EL (cell line): ENCODE measurements at places on chromosomes 3 and 15.

DNA sequence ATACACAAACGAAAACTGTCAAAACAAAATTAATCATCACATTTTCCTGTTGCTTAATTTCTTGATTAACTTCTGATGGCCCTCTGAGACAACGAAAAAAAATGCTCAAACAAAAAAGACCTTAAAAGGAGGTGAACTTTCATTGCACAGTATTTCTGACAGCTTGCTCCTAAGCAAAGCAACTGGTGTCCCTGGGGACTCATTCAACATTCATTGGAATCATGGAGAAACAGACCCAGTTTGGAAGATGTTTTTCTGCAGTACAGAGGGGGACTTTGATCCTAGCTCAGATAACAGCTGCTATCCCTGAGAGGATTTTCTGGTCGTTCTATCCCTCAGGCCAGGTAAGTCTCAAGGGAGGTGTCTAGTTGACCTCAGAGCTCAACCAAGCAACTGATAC, 378.7 kb upstream of the ATP11B start:
- DNase-seq: no peak

DNA sequence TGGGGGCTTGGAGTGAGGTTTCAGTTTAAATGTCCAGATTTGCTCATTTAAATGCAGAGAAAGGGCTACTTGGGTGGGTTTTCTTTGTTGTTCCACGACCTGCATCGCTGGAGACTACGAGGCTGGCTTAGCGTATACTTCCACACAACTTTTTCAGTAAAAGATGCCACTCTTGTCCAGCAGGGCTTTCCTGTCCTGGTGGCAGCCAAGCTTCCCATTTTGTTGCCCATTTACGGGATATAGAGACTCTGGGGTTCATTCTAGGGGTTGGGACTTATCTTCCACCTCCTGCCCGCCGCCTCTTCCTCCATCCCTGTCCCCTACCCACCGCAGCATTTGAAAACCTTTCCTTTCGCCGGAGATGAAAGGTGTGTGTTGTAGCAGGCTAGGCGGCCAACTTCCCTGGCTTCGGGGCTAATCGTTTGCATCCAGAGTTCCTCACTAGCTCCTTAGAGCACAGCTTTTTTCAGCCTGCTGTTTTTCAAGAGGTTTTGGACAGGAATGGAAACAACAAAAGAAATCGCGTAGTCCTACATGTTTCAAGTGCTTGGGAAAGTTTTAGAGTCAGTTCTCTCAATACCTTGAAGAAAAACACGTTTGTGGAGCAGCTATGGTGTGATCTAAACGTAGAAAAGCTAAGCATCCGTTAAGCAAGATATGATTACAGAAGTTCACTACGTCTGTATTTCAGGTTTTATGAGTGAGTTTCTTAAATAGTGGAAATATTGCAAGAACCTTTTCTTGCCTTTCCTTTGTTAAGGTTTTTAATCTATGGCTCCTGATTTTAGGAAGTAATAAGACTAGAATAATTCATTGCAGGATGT, 843 bp downstream of the CHRNA5 start:
- peak; percentile 44 for DNase-seq

GRCh38 chr3:49882166-49882565, 12.5 kb upstream of the CAMKV start:
- DNase-seq: no peak

GRCh38 chr3:23752126-23752525, 53.6 kb upstream of the UBE2E1 start:
- peak; percentile 41 for DNase-seq

- peak; percentile 95 for DNase-seq
Observed at GRCh38 chr15:73982222-73982962, 9.7 kb downstream of the STOML1 start.

GRCh38 chr15:101244036-101244781, 7.6 kb downstream of the CHSY1 start:
- DNase-seq: no peak

GRCh38 chr3:134328846-134329245, 45.4 kb downstream of the AMOTL2 start:
- DNase-seq: no peak

- DNase-seq: peak; percentile 17
Observed at GRCh38 chr3:146715170-146715569, 110.0 kb upstream of the PLSCR5 start.

DNA sequence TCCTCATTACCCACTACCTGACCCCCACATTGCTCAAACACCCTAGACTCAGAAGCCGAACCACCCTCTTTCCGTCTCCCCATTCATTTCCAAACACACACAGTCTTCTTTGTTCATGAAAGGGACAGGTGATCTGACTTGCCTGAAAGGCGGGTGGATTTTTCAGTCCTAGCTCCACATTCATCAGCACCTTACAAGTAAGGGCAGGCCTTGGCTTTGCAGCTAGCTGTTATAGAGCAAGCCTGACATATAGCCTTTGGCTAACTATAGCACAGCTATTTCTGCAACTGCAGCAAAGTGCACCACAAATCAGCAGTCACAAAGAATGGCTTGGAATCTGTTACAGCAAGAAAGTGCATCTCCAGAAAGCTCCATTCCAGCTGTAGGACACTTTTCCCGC, 139.8 kb downstream of the XXYLT1 start:
- no peak for DNase-seq

- DNase-seq: peak; percentile 69
Observed at GRCh38 chr15:40873694-40874561, at the start of gene RHOV. TSS of gene RHOV (minus strand) at chr15:40874234. CDS start at chr15:40874139, 95 bp downstream.

GRCh38 chr3:135018149-135018923, 223.3 kb downstream of the EPHB1 start:
- DNase-seq: no peak

DNA sequence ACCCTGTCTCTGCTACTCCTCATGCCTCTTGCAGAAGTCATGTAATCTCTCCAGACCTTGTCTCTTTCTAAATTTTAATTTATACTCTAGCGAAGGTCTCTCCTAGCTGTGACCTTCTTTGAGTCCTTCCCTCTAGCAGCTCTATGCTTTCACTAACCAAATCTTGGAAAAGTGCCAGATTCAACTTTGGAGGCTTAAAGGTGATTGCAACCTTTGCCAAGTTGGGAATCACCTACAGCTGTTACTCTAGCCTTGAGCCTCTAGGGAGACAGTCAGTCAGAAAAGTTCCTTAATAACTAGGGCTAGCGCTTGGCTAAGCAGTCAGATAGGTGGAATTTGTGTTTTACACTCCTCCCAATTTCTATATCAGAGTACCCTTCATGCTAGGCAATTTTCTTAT, 46.1 kb upstream of the ABI3BP start:
- no peak for DNase-seq

DNA sequence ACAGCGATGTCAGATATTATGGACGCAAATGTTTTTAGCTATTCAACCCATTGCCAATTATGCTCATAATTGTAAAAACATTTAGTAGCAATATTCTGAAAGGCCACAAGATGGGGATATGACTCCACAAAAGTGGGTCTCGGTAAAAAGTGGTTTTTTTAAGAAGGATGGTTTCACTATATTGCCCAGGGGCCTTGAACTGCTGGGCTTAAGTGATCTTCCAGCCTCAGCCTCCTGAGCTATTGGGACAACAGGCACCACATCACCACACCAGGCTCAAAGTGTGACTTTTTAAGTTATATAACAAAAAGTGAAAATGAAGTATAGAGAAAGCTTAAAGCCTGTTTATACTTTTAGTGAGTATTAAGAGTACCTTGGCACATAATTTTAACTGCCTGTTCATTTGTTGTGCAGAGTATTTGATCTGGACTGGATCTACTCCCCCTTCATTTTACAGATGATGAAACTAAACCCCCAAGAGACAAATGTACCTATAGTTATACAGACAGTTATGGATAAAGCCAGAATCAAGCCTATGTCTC, 9.4 kb downstream of the NAA50 start:
- peak; percentile 72 for DNase-seq

- no peak for DNase-seq
Observed at GRCh38 chr3:59675495-59675894, 625.7 kb upstream of the CFAP20DC start.

DNA sequence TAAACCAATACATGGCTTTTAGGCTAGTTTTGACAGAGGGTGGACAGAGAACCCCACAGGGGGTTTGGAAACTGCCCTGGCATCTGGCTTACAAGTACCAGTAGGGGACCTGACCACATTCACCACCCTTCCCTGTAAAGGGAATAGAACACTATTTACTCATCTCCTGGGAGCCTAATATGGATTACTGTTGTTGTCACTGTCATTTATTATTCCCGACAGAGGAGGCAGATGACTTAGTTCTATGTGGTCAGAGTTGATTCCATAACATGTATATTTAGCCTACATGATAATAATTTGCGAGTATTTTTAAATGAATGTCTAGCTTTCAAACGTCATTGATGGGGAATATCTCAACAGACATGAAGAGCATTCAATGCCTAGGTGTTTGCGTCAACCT, 15.9 kb downstream of the ZBTB38 start:
- DNase-seq: peak; percentile 50

- peak; percentile 24 for DNase-seq
Observed at GRCh38 chr15:31145271-31145911, 43.9 kb upstream of the TRPM1 start.

DNA sequence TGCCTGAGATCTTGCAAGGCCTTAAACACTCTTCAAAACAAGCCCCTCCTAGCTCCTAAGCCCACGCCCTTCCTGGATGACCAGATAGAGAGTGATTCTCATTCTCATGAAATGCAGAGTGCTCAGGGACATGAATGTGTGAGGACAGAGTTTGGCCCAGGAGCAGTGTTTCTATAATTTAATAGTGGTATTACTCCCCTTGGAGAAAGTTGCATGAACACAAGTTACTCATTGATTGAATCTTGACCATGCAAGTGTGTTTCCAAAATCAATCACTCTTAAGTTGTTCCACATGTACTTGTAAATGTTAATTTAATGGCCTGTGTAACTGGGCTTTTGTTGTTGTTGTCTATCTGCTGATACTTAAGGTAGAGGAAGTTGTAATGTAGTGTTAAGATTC, 181.6 kb downstream of the ADAMTSL3 start:
- DNase-seq: no peak
